ENCODE measurements at places on chromosomes 5 and 9.
A peak's percentile ranks its signal among the peaks of the same experiment; 100 is the strongest.

DNA sequence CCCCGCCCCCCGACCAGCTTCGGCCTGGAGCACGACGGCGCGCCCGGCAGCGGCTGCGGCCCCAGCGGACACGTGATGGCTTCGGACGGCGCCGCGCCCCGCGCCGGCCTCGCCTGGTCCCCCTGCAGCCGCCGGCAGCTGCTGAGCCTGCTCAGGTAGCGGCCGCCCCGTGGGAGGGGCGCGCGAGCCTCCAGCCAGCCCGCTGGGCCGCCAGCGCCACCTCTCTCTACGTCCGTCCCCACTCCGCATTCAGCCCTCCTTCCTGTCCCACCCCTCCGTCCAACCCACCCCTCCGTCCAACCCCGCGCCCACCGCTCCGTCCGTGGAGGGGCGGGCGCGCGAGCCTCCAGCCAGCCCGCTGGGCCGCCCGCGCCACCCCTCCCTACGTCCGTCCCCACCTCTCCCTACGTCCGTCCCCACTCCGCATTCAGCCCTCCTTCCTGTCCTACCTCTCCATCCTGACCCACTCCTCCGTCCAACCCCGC lies 6.5 kb downstream of the ADAMTS13 start:
- H3K27me3 ChIP-seq = peaks cover 45% of the 10 kb centered on the region
- peaks cover 2% of the 10 kb centered on the region for H3K4me1 ChIP-seq
- H3K36me3 ChIP-seq = no peaks in the 10 kb centered on the region
- no peak overlapping the region for H3K4me3 ChIP-seq
- peak; percentile 12 for DNase-seq

DNA sequence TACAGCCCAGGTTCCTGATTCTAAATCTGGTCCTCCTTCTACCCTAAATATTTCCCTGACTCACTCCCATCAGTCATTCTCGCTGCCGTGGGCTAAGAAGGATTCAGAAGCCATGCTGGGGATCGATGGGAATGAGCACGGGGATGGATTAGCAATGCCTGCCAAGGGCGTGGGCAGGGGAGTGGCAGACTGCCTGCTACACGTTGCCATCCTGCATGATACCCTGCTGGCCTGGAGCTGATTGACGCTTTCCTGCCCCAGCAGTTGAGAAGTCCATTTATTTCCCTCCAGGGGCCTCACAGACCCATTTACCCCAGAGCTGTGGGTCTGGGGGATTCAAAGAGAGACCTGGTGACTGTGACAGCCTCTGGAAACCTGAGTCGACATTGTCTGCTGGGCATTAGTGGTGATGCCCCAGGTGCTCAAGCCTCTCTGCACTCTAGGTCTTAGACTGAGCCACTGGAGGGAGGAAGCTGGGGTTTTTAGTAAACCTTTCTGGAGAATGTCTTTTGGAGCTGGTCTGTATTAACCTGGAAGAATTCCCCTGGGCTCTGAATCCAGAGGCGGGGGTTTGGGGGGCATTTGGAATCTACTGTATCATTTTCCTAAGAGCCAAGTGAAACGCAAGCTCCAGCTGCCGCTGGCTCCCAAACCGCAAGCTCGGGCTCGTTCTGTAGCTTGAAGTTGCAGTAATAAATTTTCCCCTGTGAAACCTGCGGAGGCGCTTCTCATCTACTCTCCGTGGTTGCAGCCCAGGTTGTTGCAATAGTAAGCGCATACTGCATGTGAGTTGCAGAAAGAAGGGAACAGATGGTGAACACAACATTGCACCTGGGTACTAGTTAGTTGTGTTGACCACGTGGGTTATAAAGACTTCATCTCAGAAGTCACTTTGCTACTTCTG lies 76.3 kb upstream of the RAPGEF1 start:
- H3K27ac ChIP-seq = no peak overlapping the region
- no peaks in the 10 kb centered on the region for H3K36me3 ChIP-seq
- no peak overlapping the region for H3K4me3 ChIP-seq
- no peaks in the 10 kb centered on the region for H3K4me1 ChIP-seq
- no peak for DNase-seq

GRCh38 chr9:105065098-105066088 lies 137.4 kb upstream of the ABCA1 start:
- no peaks in the 10 kb centered on the region for H3K36me3 ChIP-seq
- H3K4me1 ChIP-seq = peaks cover 10% of the 10 kb centered on the region
- peaks cover 12% of the 10 kb centered on the region for H3K27me3 ChIP-seq
- no peak overlapping the region for H3K4me3 ChIP-seq

DNA sequence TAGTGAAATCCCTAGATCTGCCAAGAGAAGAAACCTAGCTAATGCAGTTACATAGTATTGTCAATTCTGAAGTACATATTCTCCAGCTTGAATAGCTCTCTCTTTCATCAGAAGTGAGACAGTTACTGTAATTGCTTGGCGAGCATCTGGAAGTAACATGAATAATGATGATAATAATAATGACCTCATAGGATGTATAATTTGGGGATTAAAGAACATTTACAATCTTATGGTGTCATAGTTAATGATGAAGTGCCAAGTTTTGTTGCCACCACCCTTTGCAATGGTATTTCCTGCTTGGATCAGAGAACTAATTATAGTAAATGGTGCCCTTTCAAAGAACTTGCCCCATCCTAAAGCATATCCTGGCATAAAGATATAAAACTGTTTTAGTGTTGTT lies 201.4 kb downstream of the ADAMTSL1 start:
- H3K27ac ChIP-seq = no peak overlapping the region
- no peaks in the 10 kb centered on the region for H3K36me3 ChIP-seq
- peaks cover 6% of the 10 kb centered on the region for H3K27me3 ChIP-seq
- no peak overlapping the region for H3K4me3 ChIP-seq

DNA sequence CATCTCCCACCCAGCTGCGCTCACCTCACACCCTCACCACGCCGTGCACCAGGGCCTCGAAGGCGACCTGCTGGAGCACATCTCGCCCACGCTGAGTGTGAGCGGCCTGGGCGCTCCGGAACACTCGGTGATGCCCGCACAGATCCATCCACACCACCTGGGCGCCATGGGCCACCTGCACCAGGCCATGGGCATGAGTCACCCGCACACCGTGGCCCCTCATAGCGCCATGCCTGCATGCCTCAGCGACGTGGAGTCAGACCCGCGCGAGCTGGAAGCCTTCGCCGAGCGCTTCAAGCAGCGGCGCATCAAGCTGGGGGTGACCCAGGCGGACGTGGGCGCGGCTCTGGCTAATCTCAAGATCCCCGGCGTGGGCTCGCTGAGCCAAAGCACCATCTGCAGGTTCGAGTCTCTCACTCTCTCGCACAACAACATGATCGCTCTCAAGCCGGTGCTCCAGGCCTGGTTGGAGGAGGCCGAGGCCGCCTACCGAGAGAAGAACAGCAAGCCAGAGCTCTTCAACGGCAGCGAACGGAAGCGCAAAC lies 1.1 kb downstream of the POU4F3 start:
- DNase-seq = no peak
- H3K27ac ChIP-seq = no peak overlapping the region
- peaks cover 14% of the 10 kb centered on the region for H3K4me1 ChIP-seq
- no peaks in the 10 kb centered on the region for H3K36me3 ChIP-seq

- H3K4me3 ChIP-seq = no peak overlapping the region
- H3K27me3 ChIP-seq = no peaks in the 10 kb centered on the region
- no peaks in the 10 kb centered on the region for H3K36me3 ChIP-seq
- H3K4me1 ChIP-seq = no peaks in the 10 kb centered on the region
- no peak for DNase-seq
Observed at GRCh38 chr9:16704116-16705110, 166.1 kb downstream of the BNC2 start.

DNA sequence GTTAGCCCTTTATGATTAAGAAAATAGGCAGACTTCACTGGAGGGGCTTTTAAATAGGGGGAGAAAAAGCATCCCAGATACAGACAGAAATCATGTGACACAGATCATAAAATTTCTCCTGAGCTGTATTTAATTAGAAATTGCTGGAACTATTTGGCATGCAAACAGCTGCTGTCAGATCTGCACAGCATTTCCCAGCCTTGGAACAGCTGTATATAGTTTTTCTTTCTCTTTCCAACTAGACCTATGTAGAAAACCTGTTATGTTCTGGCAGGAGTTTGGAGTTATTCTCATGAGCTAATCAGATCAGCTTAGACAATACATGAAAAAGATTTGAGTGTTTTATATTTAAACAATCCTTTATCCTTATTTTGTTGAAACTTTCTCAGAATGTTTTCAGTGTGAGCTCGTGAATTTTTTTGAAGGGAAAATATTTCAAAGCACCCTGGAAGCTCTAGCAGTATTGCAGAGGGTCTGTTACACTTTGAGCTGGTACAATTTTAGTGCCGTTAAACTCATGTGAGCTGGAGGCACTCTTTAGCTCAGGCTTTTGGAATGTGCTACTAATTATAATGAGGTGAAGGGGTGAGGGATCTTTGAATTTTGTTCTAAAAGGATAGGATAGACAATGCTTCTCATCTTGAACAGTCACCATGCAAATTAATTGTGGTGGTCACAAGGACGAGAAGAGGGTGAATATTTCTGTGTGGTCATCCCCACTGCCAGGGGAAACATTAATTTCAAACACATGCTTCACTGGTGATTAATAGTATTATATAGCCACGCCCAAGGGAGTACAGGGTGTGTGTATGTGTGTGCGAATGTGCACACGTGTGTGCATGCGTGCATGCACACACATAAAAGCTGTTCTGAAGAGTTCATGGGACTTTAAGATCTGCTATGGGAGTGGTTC lies 239.4 kb upstream of the FBXL7 start:
- H3K36me3 ChIP-seq = no peaks in the 10 kb centered on the region
- no peaks in the 10 kb centered on the region for H3K27me3 ChIP-seq
- H3K4me3 ChIP-seq = no peak overlapping the region
- no peaks in the 10 kb centered on the region for H3K4me1 ChIP-seq

GRCh38 chr9:130143279-130143893 lies 28.8 kb upstream of the NCS1 start:
- H3K36me3 ChIP-seq = peaks cover 4% of the 10 kb centered on the region
- peak overlapping the region; percentile 58 for H3K4me3 ChIP-seq
- peaks cover 52% of the 10 kb centered on the region for H3K4me1 ChIP-seq

DNA sequence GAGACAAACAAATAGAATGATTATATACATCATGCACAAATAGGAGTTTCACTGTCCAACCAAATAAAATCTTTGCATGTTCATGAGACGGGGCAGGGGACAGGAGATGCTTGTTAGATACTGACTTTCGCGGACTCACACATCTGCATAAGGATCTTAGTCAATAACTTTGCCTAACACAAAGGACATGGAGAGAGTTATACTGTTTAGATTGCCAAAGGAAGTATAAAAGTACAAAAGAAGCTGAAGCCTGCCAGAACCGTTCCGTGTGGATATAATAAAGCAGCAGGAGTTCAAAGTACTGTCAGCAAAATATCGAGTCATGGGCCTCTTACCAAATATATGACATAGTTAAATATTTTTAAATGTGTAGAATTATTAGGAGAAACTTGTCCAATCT lies 1148.4 kb downstream of the EFNA5 start:
- no peaks in the 10 kb centered on the region for H3K27me3 ChIP-seq
- H3K27ac ChIP-seq = no peak overlapping the region
- no peak for DNase-seq
- H3K4me1 ChIP-seq = no peaks in the 10 kb centered on the region
- no peak overlapping the region for H3K4me3 ChIP-seq

- H3K4me3 ChIP-seq = no peak within 1 kb of the TSS
- peaks cover 46% of the 10 kb centered on the region for H3K27me3 ChIP-seq
- H3K36me3 ChIP-seq = no peaks in the 10 kb centered on the region
- peak; percentile 63 for DNase-seq
- peaks cover 5% of the 10 kb centered on the region for H3K4me1 ChIP-seq
Observed at GRCh38 chr9:133609311-133610098, at the start of gene FAM163B. FAM163B (minus strand) TSS chr9:133609389; CDS start chr9:133580223, 29,166 bp downstream.

DNA sequence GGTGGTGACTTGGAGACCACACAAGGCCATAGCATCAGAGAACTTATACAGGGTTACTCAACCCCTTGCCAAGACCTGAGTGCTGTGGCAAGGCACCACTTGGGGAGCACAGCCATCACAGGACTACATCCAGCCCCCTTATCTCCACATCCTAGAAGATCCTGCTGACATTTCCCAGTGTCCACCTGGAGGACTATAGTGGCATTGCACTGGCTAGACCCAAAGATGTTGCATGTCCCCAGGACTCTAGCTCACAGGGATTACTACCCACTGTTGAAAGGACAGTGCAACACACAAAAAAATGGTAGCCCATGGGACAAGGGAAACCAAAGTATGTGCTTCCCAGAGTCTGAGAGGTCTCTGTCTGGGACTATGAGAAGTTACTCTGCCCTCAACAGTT lies 411.1 kb upstream of the NUDT12 start:
- DNase-seq = no peak
- H3K27ac ChIP-seq = no peak overlapping the region
- H3K36me3 ChIP-seq = no peaks in the 10 kb centered on the region
- H3K4me3 ChIP-seq = no peak overlapping the region
- H3K4me1 ChIP-seq = no peaks in the 10 kb centered on the region

- no peaks in the 10 kb centered on the region for H3K27me3 ChIP-seq
- no peak overlapping the region for H3K4me3 ChIP-seq
- no peak overlapping the region for H3K27ac ChIP-seq
- DNase-seq = no peak
Observed at GRCh38 chr5:170774831-170775230, 8.7 kb upstream of the GABRP start.

DNA sequence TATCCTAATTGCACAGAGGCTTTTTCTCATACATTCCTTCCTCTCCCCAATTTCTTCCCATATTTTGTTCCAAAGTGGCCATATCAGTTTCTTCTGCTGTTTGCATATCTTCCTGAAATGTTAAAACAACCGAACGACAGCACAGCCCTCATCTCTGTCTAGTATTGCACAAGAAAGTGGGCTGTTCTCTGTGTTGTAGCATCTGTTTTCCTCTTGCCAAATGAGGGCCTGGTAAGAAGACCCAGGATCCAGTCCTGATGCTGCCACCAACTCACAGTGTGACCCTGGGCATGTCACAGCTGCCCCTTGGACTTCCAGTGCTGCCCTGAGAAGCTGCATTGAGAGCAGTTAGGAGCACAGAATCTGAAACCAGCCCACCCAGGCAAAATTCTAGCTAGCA lies 4.1 kb downstream of the SLC31A2 start:
- no peak overlapping the region for H3K4me3 ChIP-seq
- DNase-seq = no peak
- H3K27me3 ChIP-seq = peaks cover 3% of the 10 kb centered on the region

DNA sequence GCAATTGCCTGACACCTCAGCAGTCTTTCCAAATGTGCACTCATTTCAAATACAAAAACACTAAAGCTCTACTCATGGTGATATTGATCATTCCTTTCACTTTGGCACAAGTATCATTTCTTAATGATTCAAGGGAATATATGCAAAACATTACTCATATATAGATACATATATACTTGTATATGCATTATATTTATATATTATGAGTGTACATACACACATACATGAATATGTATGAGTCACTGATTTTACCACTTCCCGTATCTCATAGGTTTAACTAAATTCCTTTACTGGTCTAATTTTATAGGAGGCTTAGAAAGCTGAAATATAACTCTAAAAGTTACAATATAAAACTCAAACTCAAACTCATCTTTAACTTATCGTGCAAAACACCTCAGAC lies 156.5 kb downstream of the CDH9 start:
- H3K27ac ChIP-seq = no peak overlapping the region
- no peaks in the 10 kb centered on the region for H3K36me3 ChIP-seq
- H3K4me3 ChIP-seq = no peak overlapping the region
- DNase-seq = no peak

GRCh38 chr5:153672347-153673090 lies 182.0 kb downstream of the GRIA1 start:
- H3K27me3 ChIP-seq = no peaks in the 10 kb centered on the region
- no peaks in the 10 kb centered on the region for H3K4me1 ChIP-seq
- DNase-seq = no peak
- no peak overlapping the region for H3K27ac ChIP-seq

- H3K4me3 ChIP-seq = no peak overlapping the region
- H3K27me3 ChIP-seq = peaks cover 11% of the 10 kb centered on the region
- no peak for DNase-seq
- no peaks in the 10 kb centered on the region for H3K4me1 ChIP-seq
- no peak overlapping the region for H3K27ac ChIP-seq
Observed at GRCh38 chr9:135287627-135288026, 192.0 kb upstream of the PPP1R26 start.

Measured in activated naive CD8-positive, alpha-beta T cell treated with anti-CD3 and anti-CD28 coated beads for 36 hours (primary cell).